Hair follicle dermal papilla cell (primary cell): ENCODE measurements at places on chromosomes 4 and X. TPM values are rescaled to one million over a fixed set of nuclear protein-coding genes. Genes with fewer than 3 reads are reported as not detected.

The DLG3 gene
- 12.0 and 14.4 TPM in 2 replicates for total RNA-seq

The CENPVL1 gene
- not detected in 2 replicates for total RNA-seq

The PSAPL1 gene
- total RNA-seq: not detected in 2 replicates

The PDLIM3 gene
- 0.12 TPM in 1 of 2 replicates, not detected in the other for total RNA-seq

The ERAS gene
- total RNA-seq: 0.36 TPM in 1 of 2 replicates, not detected in the other

The L1CAM gene
- total RNA-seq: 47.4 and 72.6 TPM in 2 replicates

The ATP7A gene
- 13.8 and 17.2 TPM in 2 replicates for total RNA-seq

The CT45A10 gene
- total RNA-seq: not detected in 2 replicates

The WDR17 gene
- total RNA-seq: 1.7 and 3.2 TPM in 2 replicates

The UGT2A1 gene
- total RNA-seq: not detected in 2 replicates

The FAM9C gene
- total RNA-seq: not detected in 2 replicates

The TGIF2LX gene
- total RNA-seq: not detected in 2 replicates

The MUC7 gene
- not detected in 2 replicates for total RNA-seq

The CSAG3 gene
- not detected in 2 replicates for total RNA-seq

The MEPE gene
- total RNA-seq: not detected in 2 replicates

The SLC4A4 gene
- 0.16 and 0.85 TPM in 2 replicates for total RNA-seq

The SYN1 gene
- total RNA-seq: 0.12 TPM in 1 of 2 replicates, not detected in the other

The GLOD5 gene
- total RNA-seq: not detected in 2 replicates

The ARSJ gene
- total RNA-seq: 41.5 and 49.2 TPM in 2 replicates

The PABPC4L gene
- total RNA-seq: 5.5 and 7.8 TPM in 2 replicates

The JCHAIN gene
- 1.3 and 2.4 TPM in 2 replicates for total RNA-seq

The TKTL2 gene
- not detected in 2 replicates for total RNA-seq

The PPAT gene
- 10.3 and 10.9 TPM in 2 replicates for total RNA-seq

The MSANTD1 gene
- 0.85 and 1.3 TPM in 2 replicates for total RNA-seq

The LRP2BP gene
- 0.32 and 0.49 TPM in 2 replicates for total RNA-seq

The RBMXL3 gene
- total RNA-seq: not detected in 2 replicates

The XG gene
- 8.0 and 14.1 TPM in 2 replicates for total RNA-seq

The PPP2R2C gene
- 0.24 TPM in 1 of 2 replicates, not detected in the other for total RNA-seq

The HELT gene
- not detected in 2 replicates for total RNA-seq

The STATH gene
- total RNA-seq: not detected in 2 replicates

The AMBN gene
- not detected in 2 replicates for total RNA-seq

The PF4V1 gene
- total RNA-seq: not detected in 2 replicates

The COPS4 gene
- total RNA-seq: 57.0 and 61.2 TPM in 2 replicates

The CXorf49B gene
- total RNA-seq: not detected in 2 replicates

The GLUD2 gene
- total RNA-seq: 2.8 and 2.9 TPM in 2 replicates

The CASP6 gene
- 18.8 and 19.8 TPM in 2 replicates for total RNA-seq

The F8 gene
- total RNA-seq: 5.2 and 6.7 TPM in 2 replicates

The TLR2 gene
- total RNA-seq: 1.1 and 2.6 TPM in 2 replicates

The UGT2B11 gene
- total RNA-seq: not detected in 2 replicates

The ATOH1 gene
- not detected in 2 replicates for total RNA-seq

The CENPVL3 gene
- total RNA-seq: not detected in 2 replicates

The SPANXA2 gene
- total RNA-seq: not detected in 2 replicates

The TSPAN6 gene
- total RNA-seq: 23.7 and 26.0 TPM in 2 replicates
